ENCODE measurements at places on chromosomes 7 and 10.

- no peak for DNase-seq
Observed at GRCh38 chr10:119860866-119861607, 11.6 kb downstream of the MCMBP start.

GRCh38 chr10:18449611-18450026 is 201.8 kb downstream of the NSUN6 start:
- no peak for DNase-seq

- peak; percentile 81 for DNase-seq
Observed at GRCh38 chr7:133070562-133070961, 11.3 kb downstream of the CHCHD3 start.

DNA sequence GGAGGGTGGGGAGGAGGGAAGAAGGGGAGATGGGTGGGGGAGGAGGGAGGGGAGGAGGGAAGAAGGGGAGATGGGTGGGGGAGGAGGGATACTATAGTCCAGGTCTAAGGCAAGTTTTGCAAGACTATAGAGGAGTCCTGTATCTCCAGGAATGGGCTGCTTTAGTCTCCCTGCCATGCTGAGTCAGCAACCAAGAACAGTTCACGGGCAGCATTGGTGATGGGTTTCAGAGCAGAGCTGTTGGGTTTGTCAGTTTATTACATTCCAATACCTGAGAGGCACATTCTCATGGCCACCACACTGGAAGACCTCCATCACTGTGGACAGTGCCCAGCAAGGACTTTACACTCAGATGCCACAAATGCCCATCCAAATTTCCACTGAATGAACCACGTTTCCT is 212.7 kb downstream of the GRM8 start:
- no peak for DNase-seq

- no peak for DNase-seq
Observed at GRCh38 chr10:64762861-64763260, 1241.7 kb downstream of the REEP3 start.

DNA sequence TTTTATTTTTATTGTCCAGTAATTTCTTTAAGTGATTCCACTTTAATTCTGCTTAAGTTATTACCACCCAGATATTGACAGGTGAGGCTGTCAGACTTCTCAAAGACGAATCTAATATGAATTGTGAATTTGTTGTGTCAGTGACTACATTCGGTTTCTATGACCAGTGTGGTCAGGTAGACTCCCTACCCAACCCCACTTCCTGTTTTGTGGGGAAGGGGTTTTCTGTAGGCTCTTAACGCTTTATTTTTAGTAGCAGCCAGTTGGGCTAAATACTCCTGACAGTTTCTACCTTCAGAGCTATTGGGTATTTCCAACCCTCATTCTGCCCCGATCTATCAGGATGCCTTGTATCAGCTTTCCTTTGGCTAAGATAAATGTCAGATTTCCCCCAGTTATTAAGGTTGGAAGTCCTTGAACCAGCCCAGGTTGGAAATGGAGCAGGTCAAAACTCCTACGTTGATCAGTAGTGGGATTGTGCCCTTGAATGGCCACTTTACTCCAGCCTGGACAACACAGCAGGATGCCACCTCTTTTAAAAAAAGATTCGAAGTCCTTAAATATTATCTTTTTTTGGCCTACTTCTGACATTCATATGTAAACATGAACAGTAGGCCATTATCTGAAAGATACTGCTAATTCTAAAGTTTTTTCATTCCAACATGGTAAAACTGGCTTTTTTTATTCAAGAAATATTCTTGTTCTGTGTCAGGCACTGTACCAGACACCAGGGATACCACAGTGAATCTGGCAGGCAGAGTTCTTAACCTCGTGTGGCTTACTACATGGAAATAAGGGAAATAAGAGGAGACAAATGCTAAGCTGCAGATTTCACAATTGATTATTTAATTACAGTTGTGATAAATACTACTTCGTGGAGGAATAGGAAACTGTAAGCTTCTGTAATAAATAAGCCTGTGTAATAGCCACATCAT is 133.3 kb upstream of the SAMD8 start:
- no peak for DNase-seq

DNA sequence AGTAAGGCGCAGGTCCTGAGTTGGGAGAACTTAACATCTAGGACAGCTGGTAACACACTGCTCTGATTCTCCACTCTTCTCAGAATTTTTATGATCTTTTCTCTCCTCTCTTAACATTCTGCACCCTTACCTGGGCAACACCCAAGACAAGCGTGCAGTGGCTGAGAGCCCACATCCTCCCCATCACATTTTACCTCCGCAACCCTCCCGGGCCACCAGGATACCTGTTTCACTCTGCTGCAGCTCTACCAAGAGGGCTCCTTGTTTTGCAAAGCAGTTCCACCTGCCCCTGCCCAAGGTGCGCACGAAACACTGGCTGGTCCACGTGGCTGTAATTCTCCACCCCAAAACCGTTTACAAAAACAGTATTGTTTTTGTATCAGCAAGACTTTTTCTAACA is 81.5 kb downstream of the ITIH5 start:
- DNase-seq = no peak

DNA sequence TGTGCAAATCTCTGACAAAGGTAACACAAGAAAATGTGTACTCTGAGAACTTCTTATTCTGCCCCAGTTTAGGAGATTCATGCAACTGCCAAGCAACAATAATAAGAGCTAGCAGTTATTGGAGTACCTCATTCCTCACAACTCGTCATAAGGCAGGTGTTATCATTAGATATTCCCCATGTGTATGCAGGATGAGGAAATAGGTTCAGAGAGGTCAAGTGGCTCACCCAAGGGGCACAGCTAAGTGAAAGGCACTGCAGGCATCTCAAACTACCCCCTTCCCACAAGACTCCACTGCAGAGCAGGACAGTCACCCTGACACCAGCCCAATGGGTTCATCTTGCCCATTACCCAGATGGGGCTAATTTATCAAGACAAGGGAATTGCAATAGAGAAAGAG is 1.3 kb upstream of the GSTK1 start:
- no peak for DNase-seq

All from NCI-H82 (cell line).